ENCODE measurements at places on chromosomes 3 and 15. TPM values are rescaled to one million over a fixed set of nuclear protein-coding genes. Genes with fewer than 3 reads are reported as not detected.

DNA sequence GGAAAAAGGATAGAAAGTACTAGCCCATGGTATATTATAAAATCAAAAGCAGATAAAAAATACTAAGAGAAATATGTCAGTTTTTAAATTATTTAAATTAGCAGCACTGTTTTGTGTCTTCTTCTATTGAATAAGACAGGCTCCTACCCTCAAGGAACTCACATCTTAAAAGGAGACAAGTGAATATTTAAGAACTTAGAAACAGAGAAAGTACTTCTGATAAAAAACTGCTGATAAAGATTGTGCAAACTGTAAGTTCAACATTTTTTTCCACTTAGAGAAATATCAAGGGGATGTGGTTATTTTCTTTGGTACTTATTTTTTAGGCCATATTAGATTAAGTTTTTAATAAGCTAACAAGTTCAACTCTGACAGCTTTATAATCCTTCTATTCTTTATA, 3.0 kb upstream of the ANKRD28 start:
- no peaks in the 10 kb centered on the region for H3K36me3 ChIP-seq
- no peak for DNase-seq
- H3K27ac ChIP-seq, result no peak overlapping the region
- no peak overlapping the region for H3K4me3 ChIP-seq

DNA sequence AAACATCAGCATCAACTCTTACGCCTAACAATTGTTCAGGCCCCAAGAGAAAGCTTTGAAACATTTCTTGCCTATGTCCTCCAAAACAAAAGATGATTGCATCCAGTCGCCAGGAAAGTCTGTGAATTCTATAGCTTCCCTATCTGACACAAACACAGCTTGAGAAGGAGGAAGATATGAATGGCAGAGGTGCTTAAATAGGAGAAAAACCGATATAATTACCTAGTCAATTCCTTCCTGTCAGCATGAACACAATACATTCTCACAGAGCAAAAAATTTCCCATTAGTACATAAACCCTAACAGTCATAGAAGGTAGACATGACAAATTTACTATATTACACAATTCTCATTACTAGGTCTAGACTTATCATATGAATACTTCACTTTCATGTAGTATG, 326.5 kb downstream of the CGGBP1 start:
- no peak overlapping the region for H3K27ac ChIP-seq
- no peaks in the 10 kb centered on the region for H3K27me3 ChIP-seq
- H3K4me3 ChIP-seq, result no peak overlapping the region
- no peak for DNase-seq
- H3K4me1 ChIP-seq, result no peaks in the 10 kb centered on the region
- no peaks in the 10 kb centered on the region for H3K36me3 ChIP-seq

CD80 gene
- polyA plus RNA-seq, result 0.27 TPM

DNA sequence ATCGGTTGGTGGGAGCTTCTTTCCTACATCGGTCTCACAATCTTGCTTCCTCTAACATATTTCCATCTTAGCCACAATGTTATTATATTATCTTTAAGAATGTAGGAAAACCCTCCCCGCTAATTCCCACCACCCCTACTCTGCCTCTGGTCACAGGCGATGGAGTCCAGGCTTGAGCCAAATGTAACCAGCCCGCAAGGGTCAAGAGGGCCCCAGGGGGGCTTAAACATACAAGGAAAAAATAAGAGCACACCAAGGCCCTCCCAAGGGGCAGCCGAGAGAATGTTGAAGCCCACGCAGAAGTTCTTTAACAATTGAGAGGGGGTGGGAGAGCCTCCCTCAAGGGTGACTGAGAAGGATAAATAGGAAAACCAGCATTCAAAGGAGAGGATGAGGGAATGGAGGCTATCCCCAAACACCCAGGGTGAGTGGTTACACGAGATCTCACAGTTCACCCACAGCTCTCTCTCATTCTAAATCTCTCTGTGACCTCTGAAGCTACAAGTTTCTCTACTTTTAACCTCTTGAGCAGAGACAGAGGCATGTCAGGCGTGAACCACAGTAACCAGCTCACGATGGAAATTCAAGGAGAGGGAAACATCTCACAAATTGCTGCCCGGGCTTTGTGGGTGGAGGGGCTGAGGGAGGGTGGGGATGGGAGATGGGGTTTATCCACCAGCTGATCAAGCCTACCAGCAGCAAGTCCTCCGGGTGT, 31.4 kb upstream of the UACA start:
- H3K4me1 ChIP-seq, result peaks cover 2% of the 10 kb centered on the region
- no peak overlapping the region for H3K27ac ChIP-seq
- no peak for DNase-seq
- no peaks in the 10 kb centered on the region for H3K27me3 ChIP-seq
- no peak overlapping the region for H3K4me3 ChIP-seq
- H3K36me3 ChIP-seq, result no peaks in the 10 kb centered on the region

SCG3 gene
- 0.27 TPM for polyA plus RNA-seq

- no peak overlapping the region for H3K27ac ChIP-seq
- peaks cover 12% of the 10 kb centered on the region for H3K36me3 ChIP-seq
- DNase-seq, result no peak
- H3K4me3 ChIP-seq, result no peak overlapping the region
- no peaks in the 10 kb centered on the region for H3K27me3 ChIP-seq
Observed at GRCh38 chr3:143989461-143989860, 17.8 kb downstream of the DIPK2A start.
